ENCODE measurements at places on chromosomes 16 and 17.

DNA sequence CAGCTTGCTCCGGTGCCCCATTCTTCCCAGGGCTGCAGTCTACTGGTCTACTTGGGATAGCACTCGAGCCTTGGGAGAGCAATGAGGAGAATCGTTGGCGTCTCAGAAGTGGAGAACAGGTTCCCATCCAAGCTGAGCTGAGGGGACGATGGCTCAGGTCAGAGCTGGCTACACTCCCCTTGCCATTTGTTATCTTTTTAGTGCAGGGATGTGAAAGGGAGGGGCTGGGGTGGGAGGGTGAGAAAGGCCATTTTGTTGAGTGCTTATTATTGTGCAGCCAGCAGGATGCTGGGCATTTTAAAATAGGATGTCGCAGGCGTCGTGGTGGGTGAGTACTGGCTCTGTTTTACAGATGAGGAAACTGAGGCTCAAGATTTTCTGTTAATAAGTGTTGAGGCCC is 410.8 kb downstream of the SNX29 start:
- no peak for DNase-seq

DNA sequence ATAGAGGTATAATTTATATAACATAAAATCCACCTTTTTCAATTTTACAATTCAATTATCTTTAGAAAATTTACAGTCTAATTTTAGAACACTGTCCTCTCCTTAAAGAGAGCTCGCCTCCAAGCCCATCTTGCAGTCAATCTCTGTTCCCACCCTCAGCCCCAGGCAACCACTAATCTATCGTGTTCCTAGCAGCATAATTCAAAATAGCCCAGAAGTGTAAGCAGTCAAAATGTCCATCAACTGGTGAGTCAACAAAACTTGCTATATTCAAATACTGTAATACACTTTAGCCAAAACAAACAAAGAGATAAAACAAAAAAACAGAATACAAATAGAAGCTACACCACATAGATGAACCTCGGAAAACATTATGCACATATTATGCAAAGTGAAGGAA is 1006.8 kb upstream of the EEF2KMT start:
- DNase-seq = no peak

- no peak for DNase-seq
Observed at GRCh38 chr17:39799395-39799794, 61.7 kb downstream of the GRB7 start.

- DNase-seq = no peak
Observed at GRCh38 chr17:76581515-76581914, 4.1 kb downstream of the ST6GALNAC2 start.

GRCh38 chr17:13346081-13346533 is 255.6 kb downstream of the HS3ST3A1 start:
- peak; percentile 93 for DNase-seq

DNA sequence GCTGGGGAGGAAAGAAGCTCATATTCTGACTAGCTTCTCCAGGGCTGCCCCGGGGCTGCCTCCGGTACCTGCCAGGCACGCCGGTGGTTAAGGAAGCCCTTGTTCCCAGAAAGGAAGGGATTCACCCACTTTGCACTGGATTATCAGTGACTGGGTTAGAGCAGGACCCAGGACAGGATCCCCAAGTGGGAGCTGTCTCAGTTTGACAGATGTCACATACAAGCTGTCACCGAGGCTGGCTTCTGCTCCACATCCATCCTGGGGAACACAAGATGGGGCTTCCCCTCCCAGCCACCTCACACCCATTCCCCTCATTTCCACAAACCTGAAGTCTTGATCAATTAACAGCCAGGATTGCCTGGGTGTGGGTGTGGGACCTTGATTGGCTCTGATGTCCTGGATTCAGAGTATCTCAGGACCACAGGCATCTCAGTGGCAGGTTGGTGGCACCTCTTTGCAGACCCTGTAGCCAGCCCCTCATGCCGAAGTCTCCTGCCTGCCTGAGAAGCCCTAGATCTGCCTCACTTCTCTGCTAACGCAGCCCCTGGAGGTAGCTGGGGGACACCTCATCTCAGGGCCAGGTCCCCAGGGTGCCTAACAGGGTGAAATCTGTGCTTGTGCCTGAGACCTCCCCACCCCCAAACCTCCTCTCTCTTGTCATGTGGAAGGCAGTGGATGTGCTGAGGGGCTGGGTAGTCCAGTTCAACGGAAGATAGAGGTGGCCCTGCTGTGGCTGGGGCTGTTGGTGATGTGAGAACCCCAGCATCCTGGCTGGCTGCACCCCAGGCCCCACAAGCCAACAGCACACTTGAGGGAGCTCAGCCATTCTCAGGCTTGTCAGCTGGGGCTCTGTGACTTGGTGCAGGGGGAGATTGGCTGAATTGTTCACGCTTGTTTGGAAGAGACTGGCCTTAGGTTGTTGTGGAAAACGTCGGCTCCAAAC is 1.4 kb downstream of the CACNG5 start:
- DNase-seq = no peak

GRCh38 chr17:74259667-74260524 is 14.1 kb upstream of the DNAI2 start:
- no peak for DNase-seq

DNA sequence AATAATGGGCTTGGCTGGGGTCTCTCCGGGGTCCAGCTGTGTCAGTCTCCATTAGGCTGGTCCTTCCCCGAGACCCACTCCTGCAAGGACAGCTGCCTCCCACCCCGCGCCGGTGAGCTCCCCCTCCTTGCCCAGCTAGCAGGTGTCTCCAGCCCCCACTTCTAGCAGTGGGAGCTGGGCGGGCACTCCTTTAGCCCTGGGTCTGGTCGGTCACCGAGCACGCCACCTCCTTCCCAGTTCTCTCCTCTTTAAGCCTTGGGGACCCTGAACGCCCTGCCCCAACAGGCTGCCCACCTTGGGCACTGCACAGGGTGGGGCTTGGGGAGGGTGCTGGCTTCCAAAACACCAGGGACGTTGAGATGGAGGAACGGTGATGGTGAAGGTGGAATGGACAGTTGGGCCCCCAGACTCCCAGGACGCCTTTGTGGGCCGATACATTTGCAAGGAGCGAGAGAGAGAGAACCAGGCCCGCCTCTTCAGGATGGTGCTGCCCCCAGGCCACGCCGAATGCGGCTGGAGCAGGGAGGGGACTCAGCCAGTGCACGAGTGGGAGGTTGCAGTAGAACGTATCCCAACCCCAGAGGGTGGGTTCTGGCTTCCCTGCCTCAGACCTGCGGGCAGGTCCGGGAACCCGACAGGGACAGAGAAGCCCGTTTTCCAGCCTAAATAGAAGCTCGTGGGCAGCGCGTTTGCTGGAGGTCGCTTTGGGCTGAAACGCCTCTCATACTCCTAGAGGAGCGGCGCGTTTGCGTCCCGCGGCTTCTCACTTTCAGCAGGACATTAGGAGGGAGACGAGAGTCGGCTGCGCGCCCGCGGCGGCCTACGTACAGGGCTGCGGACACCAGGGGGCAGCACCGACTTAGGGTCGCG is 10.7 kb downstream of the TBX2 start:
- DNase-seq = peak; percentile 65

DNA sequence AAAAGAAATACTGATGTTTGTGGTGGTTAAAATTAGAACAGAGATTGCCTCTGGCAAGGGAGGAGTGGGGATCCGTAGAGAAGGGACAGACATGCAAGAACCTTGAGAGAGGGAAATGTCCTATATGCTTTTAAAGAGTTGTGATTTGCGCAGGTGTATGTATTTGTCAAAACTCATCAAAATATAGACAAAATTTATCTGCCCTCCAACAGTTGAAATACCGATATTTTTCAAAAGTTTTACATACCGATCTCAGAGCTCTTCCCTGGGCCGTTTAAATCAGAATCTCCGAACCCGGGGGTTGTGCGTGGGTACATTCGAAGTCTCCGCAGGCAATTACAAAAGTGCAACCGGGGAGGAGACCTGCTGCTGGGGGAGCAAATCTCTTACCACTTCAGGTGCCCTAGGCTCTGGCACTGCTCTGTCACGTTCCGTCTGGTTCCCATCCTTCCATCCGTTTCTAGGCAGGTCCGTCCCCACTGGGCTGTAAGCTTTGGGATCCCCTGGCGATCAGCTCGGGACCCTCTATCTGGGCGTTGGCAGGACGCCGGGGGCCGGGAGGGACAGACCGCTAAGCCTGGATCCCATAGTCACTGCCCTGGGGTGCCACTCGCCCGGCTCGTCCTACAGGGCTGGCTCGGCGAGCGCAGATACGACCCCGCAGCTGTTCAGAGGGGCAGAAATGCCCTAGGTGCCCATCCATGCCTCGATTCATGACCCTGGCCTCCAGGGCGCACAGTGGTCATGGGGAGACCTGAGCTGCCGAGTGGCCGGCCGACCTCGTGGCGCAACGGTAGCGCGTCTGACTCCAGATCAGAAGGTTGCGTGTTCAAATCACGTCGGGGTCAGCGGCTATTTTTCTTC is 4.2 kb downstream of the BORCS6 start:
- peak; percentile 72 for DNase-seq

- no peak for DNase-seq
Observed at GRCh38 chr17:29383686-29384085, 6.5 kb upstream of the TAOK1 start.

- no peak for DNase-seq
Observed at GRCh38 chr16:83603723-83604570, 203.8 kb upstream of the HSBP1 start.

DNA sequence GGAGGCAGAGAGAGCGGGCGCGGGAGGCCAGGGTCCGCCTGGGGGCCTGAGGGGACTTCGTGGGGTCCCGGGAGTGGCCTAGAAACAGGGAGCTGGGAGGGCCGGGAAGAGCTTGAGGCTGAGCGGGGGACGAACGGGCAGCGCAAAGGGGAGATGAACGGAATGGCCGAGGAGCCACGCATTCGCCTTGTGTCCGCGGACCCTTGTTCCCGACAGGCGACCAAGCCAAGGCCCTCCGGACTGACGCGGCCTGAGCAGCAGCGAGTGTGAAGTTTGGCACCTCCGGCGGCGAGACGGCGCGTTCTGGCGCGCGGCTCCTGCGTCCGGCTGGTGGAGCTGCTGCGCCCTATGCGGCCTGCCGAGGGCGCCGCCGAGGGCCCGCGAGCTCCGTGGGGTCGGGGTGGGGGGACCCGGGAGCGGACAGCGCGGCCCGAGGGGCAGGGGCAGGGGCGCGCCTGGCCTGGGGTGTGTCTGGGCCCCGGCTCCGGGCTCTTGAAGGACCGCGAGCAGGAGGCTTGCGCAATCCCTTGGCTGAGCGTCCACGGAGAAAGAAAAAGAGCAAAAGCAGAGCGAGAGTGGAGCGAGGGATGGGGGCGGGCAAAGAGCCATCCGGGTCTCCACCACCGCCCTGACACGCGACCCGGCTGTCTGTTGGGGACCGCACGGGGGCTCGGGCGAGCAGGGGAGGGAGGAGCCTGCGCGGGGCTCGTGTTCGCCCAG is 1.2 kb upstream of the CBX4 start:
- DNase-seq = peak; percentile 64

DNA sequence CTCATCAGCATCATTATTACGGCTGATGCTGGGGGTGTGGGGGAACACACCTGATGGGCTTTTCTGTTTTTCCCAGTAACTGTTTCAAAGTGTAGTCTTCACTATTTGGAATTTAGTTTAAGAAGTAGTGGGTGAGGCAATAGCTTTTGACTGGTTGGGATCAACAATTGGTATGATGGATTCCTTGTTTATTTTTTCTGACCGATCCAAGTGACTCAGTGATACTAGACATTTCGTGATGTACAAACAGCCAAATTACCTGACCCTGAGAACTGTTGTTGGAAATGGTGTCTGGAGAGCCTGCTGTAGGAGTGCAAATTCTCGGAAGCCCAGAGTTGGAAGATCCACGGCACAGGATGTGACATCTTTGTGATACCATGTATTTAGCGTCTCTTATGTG is 204.2 kb downstream of the PRKCA start:
- peak; percentile 18 for DNase-seq

- DNase-seq = no peak
Observed at GRCh38 chr17:81217491-81217890, 5.3 kb downstream of the CEP131 start.

- peak; percentile 98 for DNase-seq
Observed at GRCh38 chr17:73342050-73342522, 30.3 kb upstream of the CDC42EP4 start.

GRCh38 chr16:55565086-55565485 is 1.4 kb upstream of the CAPNS2 start:
- DNase-seq = no peak

- DNase-seq = no peak
Observed at GRCh38 chr16:74633686-74634085, 26.8 kb upstream of the GLG1 start.

- DNase-seq = peak; percentile 45
Observed at GRCh38 chr16:88685156-88686061, 898 bp downstream of the SNAI3 start.

Measured in fibroblast of pulmonary artery (primary cell).